ENCODE measurements at places on chromosomes 13 and 19.

- H3K4me1 ChIP-seq = peaks cover 28% of the 10 kb centered on the region
- H3K4me3 ChIP-seq = peak overlapping the region; percentile 27
- peak; percentile 85 for DNase-seq
- no peaks in the 10 kb centered on the region for H3K36me3 ChIP-seq
- H3K27ac ChIP-seq = peak overlapping the region; percentile 81
Observed at GRCh38 chr19:16825312-16826052, 3.7 kb upstream of the SIN3B start.

- H3K4me1 ChIP-seq = no peaks in the 10 kb centered on the region
- no peak for DNase-seq
- H3K27me3 ChIP-seq = no peaks in the 10 kb centered on the region
- no peak overlapping the region for H3K4me3 ChIP-seq
- H3K27ac ChIP-seq = no peak overlapping the region
Observed at GRCh38 chr13:59495936-59496512, 667.7 kb downstream of the DIAPH3 start.

DNA sequence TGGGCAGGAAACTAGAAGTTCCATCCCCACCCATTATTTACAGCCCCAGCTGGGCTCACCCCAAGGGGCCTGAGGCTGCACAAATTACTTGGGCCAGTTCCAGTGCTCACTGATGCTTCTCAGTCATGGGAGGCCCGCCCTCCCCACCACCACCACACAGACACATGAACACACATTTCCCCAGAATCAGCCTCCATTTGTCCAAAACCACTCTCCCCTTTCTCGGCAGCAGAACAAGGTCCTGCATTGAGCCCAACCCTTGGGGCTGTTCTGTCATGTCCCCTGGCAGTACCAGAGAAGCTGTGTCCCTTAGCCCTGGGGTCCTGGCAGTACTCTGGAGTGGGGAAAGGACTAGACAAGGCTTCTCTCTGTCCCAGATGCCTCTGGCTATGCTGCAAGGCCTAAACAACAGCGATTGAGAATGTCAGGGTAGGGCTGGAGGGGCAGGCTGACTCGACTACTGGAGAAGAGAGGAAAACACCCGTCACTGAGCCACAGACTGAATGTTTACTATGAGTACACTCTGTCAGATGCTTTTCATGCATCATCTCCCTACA is 21.8 kb downstream of the SAMD4B start:
- DNase-seq = peak; percentile 86
- H3K36me3 ChIP-seq = peaks cover 26% of the 10 kb centered on the region
- no peaks in the 10 kb centered on the region for H3K27me3 ChIP-seq
- H3K4me3 ChIP-seq = no peak overlapping the region

- DNase-seq = no peak
- peaks cover 9% of the 10 kb centered on the region for H3K4me1 ChIP-seq
Observed at GRCh38 chr19:2820112-2820702, 539 bp downstream of the ZNF554 start.

DNA sequence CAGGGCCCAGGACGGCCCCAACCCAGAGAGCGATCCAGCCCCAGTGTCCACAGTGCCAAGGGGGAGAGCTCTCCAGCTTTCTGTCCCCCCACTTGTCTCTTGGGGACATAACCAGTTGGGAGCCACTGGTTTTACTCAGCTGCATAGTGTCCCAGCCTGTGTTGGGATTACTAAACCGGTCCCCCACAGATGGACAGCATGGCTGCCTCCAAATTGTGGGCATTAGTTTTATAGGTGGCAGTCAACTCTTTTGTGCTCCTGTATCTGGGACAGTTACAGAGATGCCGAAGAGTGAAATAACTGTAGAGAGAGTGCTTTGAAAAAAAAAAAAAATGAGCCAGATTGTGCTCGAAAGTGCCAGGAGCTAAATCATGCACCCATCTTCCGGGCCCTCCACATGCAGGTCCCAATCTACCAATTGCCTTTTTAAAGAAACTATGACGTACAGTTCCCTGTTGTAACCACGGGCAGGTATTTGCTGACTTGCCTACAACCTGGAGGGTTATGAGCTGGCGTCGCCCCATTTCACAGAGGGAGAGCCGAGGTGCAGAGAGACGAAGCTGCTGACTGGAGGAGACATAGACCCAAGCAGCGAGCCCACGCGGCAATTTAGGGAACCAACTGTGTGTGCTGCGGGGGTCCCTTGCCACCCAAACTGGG is 2.4 kb upstream of the NFIC start:
- H3K27me3 ChIP-seq = no peaks in the 10 kb centered on the region
- no peaks in the 10 kb centered on the region for H3K36me3 ChIP-seq

- DNase-seq = no peak
- peak within 1 kb of the TSS; percentile 50 for H3K27ac ChIP-seq
- peak within 1 kb of the TSS; percentile 68 for H3K4me3 ChIP-seq
- no peaks in the 10 kb centered on the region for H3K27me3 ChIP-seq
- H3K4me1 ChIP-seq = peaks cover 20% of the 10 kb centered on the region
Observed at GRCh38 chr19:35030257-35031071, at the start of gene SCN1B. Gene SCN1B, plus strand, starts transcription at chr19:35030470. Its CDS starts 351 bp downstream, at chr19:35030821.

- no peaks in the 10 kb centered on the region for H3K4me1 ChIP-seq
- no peaks in the 10 kb centered on the region for H3K27me3 ChIP-seq
Observed at GRCh38 chr13:98685146-98685545, 67.3 kb downstream of the SLC15A1 start.

- H3K4me3 ChIP-seq = no peak overlapping the region
- no peak for DNase-seq
- H3K27ac ChIP-seq = no peak overlapping the region
- no peaks in the 10 kb centered on the region for H3K27me3 ChIP-seq
- no peaks in the 10 kb centered on the region for H3K4me1 ChIP-seq
Observed at GRCh38 chr13:111396457-111396856, 76.0 kb downstream of the TEX29 start.

- no peaks in the 10 kb centered on the region for H3K36me3 ChIP-seq
- H3K27ac ChIP-seq = no peak overlapping the region
- no peak for DNase-seq
- no peaks in the 10 kb centered on the region for H3K27me3 ChIP-seq
- no peaks in the 10 kb centered on the region for H3K4me1 ChIP-seq
Observed at GRCh38 chr13:44876782-44877324, 112.4 kb downstream of the NUFIP1 start.

DNA sequence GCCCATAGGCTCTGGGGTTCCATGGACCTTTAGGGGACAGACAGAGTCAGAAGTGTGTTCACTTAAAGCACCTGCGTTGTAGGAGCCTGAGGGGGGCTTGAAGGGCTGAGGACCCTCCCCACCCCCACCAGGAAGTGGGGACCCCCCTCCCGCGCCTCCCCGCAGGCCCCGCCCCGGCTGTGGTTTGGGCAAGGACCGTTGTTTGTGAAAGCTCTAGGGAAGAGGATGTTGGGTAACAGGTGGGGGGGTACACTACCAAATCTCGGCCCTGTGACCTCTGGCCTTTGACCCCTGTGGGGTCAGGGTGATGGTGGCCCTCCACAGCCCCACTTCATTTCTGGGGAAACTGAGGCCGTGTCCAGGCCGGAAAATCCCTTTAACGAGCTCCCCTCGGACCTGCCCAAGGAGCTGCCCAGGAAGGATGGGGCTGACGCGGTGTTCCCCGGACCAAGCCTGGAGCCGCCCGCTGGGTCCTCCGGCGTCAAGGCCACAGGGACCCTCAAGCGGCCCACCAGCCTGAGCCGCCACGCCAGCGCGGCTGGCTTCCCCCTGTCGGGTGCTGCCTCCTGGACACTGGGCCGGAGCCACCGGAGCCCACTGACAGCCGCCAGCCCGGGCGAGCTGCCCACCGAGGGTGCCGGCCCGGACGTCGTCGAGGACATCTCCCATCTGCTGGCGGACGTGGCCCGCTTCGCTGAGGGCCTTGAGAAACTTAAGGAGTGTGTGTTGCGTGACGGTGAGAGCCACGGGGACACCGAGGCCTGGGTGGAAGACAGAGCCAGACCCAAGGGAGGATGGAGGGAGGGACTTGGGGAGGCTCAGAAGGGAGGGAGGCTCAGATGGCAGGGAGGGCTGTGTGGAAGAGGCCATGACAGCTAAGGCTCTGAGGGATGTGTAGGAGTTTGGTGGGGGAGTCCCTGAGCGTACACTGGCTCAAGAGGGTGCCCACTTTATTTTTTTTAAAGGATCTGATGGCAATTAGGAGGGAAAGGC is 1.3 kb downstream of the ARHGAP45 start:
- peak overlapping the region; percentile 56 for H3K27ac ChIP-seq
- no peaks in the 10 kb centered on the region for H3K36me3 ChIP-seq
- no peak for DNase-seq
- peaks cover 83% of the 10 kb centered on the region for H3K27me3 ChIP-seq

- H3K4me3 ChIP-seq = no peak overlapping the region
- peak overlapping the region; percentile 81 for H3K27ac ChIP-seq
- no peaks in the 10 kb centered on the region for H3K27me3 ChIP-seq
Observed at GRCh38 chr19:9075064-9075949, 11.6 kb upstream of the OR1M1 start.

- H3K36me3 ChIP-seq = no peaks in the 10 kb centered on the region
- no peaks in the 10 kb centered on the region for H3K27me3 ChIP-seq
- no peaks in the 10 kb centered on the region for H3K4me1 ChIP-seq
- no peak for DNase-seq
- no peak overlapping the region for H3K27ac ChIP-seq
- no peak overlapping the region for H3K4me3 ChIP-seq
Observed at GRCh38 chr13:42494157-42494556, 79.8 kb upstream of the TNFSF11 start.

- H3K36me3 ChIP-seq = no peaks in the 10 kb centered on the region
- no peak for DNase-seq
- no peaks in the 10 kb centered on the region for H3K4me1 ChIP-seq
- H3K4me3 ChIP-seq = no peak overlapping the region
- no peaks in the 10 kb centered on the region for H3K27me3 ChIP-seq
Observed at GRCh38 chr19:51820831-51821446, 26.0 kb downstream of the FPR3 start.
